ENCODE measurements at places on chromosomes 4 and X.

GRCh38 chrX:48897157-48897624, 377 bp downstream of the TIMM17B start:
- peak; percentile 50 for DNase-seq

- DNase-seq, result no peak
These were observed 41.5 kb downstream of the TNIP3 start for GRCh38 chr4:121122661-121123060.

GRCh38 chr4:158610790-158611189, 60.9 kb downstream of the C4orf46 start:
- no peak for DNase-seq

DNA sequence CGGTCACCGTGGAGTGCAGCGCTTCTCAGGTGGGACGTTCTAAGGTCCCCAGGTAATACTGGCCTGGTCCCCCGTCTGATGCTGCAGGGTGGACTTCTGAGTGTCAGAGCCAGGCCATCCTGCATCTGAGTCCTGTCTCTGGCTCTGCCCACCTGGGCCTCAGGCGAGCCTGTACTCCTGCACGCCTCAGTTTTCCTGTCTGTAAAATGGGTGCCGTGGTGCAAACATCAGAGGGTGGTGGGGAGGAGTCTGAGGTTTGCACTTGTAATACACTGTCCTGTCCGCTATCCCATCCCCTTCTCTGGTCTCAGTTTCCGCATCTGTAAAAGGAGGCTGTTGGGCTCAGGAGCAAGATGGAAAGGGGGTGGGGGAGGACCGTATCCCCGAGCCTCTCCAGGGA, 41.3 kb downstream of the SORCS2 start:
- no peak for DNase-seq

- DNase-seq, result no peak
These were observed 517.4 kb downstream of the RPA4 start for GRCh38 chrX:97401154-97401553.

GRCh38 chr4:117134386-117134785, 49.0 kb upstream of the TRAM1L1 start:
- no peak for DNase-seq

- DNase-seq, result no peak
These were observed 54.6 kb upstream of the ATP8A1 start for GRCh38 chr4:42711496-42711895.

DNA sequence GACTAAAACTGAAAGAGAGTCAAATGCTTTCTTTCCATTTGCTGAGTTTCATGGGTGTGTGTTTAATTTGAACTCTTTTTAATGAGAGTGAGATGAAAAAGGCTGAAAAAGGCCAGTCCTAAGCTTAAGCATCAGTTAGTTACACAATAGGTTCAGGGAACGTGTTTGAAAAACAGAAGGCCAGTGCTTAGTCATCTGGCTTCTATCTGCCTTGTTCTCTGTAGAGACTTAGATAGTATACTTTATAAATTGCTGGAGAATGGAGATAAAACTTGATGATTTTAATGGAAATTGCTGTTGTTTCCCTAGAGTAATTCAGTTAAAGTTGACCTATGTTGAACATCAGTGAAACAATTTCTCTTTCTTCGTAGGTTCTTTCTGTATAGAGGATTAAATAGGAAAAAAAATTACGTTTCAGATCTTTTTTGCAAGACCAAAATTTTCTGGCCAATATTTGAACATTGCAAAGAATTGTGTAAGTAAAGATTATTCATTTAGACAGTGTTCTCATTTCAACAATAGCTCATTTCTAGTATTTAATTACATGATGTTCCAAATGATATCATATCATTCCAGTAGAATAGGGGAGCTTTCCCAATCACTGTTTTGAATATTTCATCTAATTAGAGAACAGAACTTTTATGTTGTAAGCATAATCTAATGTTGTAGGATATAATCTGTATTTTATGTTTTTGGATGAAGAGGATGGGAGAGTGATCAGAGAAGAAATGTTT, 1088.8 kb downstream of the ADGRL3 start:
- DNase-seq, result no peak

DNA sequence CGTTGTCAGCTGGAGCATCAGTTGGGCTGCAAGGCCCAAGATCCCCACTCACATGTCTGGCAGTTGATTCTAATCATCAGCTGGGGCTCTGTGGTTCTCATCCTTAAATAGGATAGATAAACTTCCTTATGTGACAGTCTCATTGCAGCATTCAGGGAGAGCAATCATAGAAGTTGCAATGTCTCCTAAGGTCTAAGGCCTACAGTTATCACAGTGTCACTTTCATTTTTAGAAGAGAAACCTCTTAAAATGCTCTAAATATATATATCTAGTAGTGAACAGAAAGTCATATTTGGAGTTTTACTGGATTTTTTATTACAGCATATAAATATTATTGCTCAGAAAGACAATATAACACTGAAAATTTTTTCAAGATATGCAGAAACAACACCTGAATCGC, 226.0 kb upstream of the PPP1R2C start:
- DNase-seq, result no peak

GRCh38 chrX:114800719-114801118, 216.7 kb downstream of the IL13RA2 start:
- DNase-seq, result no peak

DNA sequence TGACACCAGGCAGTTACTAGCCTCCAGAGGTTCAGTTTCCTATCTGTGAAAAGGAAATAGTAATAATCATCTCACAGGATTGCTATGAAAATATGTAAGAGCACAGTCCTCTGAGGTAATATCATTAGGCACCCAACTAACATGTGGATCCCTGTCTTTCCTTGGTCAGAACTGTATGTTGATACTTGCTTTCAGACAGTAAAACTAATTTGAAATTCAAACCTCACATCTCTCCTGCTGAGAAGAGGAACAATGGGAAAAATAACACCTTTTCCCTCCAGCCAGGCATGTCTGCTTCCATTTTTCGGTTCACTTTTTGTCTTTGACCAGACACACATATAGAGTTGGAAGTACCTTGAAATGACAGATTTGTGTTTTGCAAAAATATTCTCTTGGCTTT, 262.7 kb downstream of the IL15 start:
- no peak for DNase-seq

DNA sequence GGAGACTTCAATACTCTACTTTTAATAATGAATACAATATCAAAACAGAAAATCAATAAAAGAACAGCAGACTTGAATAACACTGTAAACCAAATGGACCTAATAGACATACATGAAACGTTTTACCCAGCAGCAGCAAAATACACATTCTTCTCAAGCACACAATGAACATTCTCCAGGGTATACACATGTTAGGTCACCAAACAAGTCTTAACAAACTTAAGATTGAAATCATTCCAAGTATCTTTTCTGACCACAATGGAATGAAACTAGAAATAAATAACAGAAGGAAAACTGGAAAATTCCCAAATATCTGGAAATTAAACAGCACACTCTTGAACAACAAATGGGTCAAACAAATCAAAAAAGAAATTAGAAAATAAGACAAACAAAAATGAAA, 145.0 kb upstream of the CT83 start:
- DNase-seq, result no peak

DNA sequence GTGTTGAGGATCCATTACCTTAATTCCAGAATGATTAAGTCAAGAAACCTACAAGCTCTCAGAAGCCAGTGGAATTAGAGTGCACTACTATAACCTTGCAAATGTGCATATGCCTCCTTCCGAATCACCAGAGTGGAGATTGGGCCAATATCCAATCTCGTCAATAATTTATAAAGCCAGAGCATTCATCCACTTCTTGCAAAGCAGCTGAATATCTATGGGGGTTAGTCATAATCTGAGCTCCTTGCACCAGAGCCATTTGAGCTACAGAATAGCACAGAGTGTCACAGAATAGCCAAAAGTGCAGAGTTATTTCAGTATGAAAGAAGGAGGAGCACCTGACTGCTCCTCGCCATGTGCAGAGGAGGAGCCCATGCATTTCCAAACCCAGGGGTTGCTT, 69.2 kb upstream of the MTM1 start:
- no peak for DNase-seq

- no peak for DNase-seq
These were observed 109.2 kb upstream of the FAT1 start for GRCh38 chr4:186832906-186833305.

- no peak for DNase-seq
These were observed 112.4 kb upstream of the SPRY1 start for GRCh38 chr4:123284168-123284567.

DNA sequence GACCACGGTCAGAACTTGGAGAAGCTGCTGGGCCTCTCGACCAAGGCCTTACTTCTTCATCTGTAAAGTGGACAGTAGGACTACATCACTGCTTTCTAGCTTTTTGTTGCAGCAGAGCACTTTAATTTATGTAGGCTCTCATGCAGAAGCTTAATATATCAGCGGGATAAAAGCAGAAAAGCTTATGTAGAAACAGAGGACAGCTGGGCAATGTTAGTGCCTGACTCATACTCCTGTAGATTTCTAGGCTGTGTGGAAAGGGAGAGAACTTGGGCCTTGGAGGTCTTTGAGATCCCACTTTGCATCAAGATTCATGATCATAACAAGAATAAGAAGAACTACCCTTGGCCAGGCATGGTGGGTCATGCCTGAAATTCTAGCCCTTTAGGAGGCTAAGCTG, 91.2 kb downstream of the ARHGAP10 start:
- no peak for DNase-seq

GRCh38 chr4:4325321-4325720, 35.3 kb downstream of the ZBTB49 start:
- no peak for DNase-seq

- DNase-seq, result no peak
These were observed 11.3 kb upstream of the CHRNA9 start for GRCh38 chr4:40323866-40324265.

DNA sequence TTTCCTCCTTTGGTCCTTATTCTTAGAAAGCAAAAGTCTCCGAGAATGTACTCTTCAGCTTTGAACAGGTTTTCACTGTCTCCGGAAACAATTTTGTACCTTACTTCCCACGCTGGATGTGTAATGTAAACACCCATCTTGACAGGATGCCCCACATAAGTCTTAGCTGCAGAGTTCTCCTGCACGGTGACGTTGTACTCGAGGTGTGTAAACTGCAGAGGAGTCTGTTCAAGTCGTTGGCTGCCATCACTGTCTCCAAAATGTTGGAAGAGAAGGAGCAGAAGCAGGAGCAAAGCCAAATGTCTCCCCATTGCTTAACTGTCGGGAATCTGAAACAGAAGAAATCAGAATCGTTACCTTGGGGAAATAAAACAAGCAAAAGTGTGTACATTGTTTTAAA, 14.1 kb downstream of the FAT1 start:
- no peak for DNase-seq

GRCh38 chr4:17788956-17789355, 7.5 kb upstream of the FAM184B start:
- DNase-seq, result no peak

- no peak for DNase-seq
These were observed 43.7 kb upstream of the FRMD7 start for GRCh38 chrX:132171478-132171877.

GRCh38 chrX:107628662-107629539, 591 bp downstream of the PRPS1 start:
- DNase-seq, result peak; percentile 20

All from substantia nigra (tissue), 51 donors.